Activated CD4-positive, CD25-positive, alpha-beta regulatory T cell treated with anti-CD3 and anti-CD28 coated beads, Interleukin-2, amount 50 U/mL, for 72 hours (primary cell): ENCODE measurements at places on chromosomes 12 and 14.

GRCh38 chr12:49720214-49720613 lies 13.0 kb upstream of the FMNL3 start:
- DNase-seq, result no peak

DNA sequence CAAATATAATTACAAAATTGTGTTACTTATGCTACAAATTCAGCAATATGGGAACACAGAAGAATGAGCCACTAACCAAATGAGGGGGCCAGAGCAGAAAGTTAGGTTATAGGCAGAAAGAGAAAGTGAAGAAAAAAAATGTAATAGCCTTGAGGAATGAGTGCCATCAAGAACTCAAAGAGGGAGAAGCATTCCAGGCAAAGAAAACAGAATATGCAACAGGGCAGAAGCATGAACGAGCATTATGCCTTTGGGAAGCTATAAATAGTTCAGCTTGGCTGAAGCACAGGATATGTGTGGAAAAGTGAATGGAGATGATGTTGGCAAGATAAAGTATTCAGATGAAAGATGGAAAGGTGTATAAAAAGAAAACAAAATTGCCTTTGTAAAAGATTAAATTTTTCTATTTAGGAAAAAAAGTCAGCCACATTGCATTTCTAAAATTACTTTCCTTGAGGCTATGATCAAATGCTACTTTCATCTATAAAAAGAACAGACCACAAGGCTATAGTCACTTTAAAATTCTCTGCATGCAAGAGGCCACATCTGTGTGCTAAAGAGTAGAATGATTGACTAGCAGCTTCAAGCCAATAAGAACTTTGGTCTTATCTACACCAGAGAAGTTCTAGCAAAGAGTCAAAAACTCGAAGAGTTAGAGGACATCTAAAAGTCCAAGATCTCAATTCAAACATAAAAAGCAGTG lies 193.6 kb upstream of the GARIN6 start:
- DNase-seq, result no peak

DNA sequence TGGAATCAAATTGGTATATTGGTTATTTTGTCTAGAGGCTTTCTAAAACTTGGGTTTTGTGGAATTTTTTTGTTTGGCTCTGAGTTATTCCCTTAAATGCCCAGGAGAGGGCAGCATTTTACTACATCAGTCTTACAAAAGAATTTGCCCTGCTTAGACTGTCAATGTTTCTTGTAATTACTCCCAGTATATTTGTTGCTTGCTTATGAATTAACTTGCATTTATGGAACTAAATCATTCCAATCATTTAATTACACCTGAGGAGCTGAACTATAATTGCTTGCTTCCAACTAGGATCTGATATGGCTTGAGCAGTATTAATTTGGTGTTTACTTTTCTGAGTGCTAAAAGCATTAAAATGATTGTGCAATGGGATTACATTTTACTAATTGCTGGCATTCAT lies 48.7 kb downstream of the MIPOL1 start:
- no peak for DNase-seq

- DNase-seq, result no peak
These were observed 54.2 kb upstream of the PTHLH start for GRCh38 chr12:28026701-28027100.

DNA sequence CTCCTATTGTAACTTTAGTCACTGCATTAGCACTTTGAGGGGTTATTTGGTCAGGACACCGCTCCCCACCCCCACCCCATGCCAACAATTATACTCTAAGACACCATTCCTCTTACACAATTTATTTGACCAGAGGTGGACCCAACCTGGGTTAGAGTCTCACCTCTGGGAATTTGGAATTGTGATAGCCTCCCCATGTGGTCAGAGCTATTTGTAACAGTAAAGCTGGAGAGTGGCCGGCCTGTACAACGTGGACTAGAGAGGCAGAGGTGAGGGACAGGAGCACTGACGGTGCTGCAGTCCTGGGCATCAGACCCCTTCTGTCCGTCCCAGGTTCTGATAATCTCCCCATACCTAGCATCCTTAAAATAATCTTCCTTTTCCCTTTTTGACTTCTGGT lies 3.3 kb upstream of the HAL start:
- no peak for DNase-seq

GRCh38 chr12:54126029-54126695 lies 62.6 kb downstream of the SMUG1 start:
- no peak for DNase-seq

- DNase-seq, result no peak
These were observed 22.2 kb upstream of the TESC start for GRCh38 chr12:117121441-117121840.

GRCh38 chr12:48630346-48630745 lies 51.7 kb downstream of the KANSL2 start:
- DNase-seq, result no peak
